CD4-positive, alpha-beta T cell treated with Interleukin-12 subunit alpha and Interleukin-12 subunit beta, for 1 hour (primary cell): ENCODE measurements at places on chromosomes 1 and 21.

GRCh38 chr1:165424454-165425216 is 20.3 kb downstream of the RXRG start:
- peak; percentile 34 for DNase-seq

DNA sequence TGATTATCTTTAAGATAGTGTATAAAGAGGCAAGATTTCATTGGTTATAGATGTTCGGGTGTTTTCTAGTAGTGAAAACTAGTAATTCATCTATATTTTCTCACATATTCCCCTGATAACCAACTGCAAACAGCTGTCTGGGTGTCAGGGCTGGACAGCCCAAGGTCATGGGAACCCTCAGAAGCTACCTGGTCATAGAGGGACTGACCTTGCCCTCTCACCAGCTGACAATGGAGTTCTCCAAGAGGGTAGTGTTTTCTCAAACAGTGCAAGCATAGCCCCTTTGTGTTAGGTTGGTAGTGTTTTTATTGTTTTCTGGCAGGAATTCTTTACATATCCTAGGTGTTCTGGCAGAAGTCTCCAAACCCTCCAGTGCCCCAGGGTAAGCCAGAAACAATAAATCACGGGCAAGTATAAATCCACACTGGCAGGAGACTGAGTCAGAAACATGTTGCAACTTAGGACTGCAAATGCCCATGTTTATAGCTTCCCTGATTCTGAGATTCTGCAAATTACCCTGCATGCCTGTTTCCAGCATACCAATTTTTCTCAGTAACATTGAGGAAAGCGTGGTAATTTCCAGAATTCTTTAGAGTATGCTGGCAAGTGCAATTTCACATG is 82.8 kb upstream of the ATP1A1 start:
- no peak for DNase-seq

GRCh38 chr1:197903196-197903514 is 725 bp downstream of the C1orf53 start:
- DNase-seq: no peak

GRCh38 chr1:41578712-41579335 is 94.3 kb upstream of the EDN2 start:
- DNase-seq: no peak

GRCh38 chr1:206766251-206766856 is 4.2 kb upstream of the IL19 start:
- DNase-seq: peak; percentile 70

DNA sequence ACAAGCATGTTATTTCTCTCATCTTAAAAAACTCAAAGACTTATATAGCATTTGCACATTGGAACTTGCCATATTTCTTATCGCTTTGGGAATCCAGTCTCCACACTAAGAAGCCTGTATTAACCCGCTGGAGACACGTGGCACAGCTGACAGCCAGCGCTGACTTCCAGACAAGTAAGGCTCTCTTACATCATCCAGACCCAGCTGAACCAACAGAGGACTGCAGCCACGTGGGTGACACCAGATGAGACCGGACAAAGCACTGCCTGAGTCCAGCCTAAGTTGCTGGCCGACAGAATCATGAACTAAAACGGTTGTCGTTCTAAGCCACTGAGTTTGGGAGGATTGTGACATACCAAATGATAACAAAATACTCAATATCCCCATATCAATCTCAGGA is 6.3 kb upstream of the CD247 start:
- DNase-seq: no peak

- no peak for DNase-seq
These were observed 14.5 kb downstream of the BRINP2 start for GRCh38 chr1:177185209-177185608.

- no peak for DNase-seq
These were observed 2.6 kb upstream of the KCNE1 start for GRCh38 chr21:34514576-34515115.

GRCh38 chr1:242623756-242624155 is 99.3 kb upstream of the PLD5 start:
- DNase-seq: no peak

GRCh38 chr1:177732178-177732577 is 237.7 kb downstream of the SEC16B start:
- DNase-seq: no peak

DNA sequence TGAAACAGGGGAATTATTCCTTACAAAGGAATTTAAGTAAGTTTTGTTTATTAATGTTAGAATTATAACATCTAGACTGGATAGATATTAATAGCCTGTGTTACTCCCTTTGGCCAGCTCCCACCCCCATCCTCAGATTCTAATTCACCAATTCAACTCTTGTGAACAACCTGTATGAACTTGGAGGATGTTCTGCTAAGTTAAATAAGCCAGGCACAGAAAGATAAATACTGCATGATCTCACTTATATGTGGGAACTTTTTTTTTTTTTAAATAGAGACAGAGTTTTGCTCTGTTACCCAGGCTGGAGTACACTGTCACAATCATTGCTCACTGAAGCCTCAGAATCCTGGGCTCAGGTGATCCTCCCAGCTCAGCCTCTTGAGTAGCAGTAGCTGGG is 32.2 kb downstream of the EFCAB7 start:
- DNase-seq: no peak

- no peak for DNase-seq
These were observed 19.8 kb downstream of the PGM1 start for GRCh38 chr1:63612971-63613370.

DNA sequence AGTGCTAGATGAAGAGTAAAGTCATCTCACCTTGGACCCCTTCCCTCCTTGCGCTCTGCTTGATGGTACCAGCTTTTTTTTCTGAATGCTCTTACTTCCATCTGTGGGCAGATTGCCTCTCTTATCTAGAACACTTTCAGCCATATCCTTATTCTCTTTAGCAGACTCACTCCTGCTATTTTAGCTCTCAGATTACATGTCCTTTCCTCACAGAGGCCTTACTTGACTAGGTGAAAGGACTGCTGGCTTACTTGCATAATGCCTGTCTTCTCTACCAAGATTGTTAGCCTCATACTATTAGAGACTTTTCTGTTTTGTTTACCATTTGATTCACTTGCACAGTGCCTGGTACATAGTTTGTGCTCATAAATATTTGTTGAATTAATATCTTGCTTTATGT is 9.3 kb downstream of the IFI44 start:
- no peak for DNase-seq

DNA sequence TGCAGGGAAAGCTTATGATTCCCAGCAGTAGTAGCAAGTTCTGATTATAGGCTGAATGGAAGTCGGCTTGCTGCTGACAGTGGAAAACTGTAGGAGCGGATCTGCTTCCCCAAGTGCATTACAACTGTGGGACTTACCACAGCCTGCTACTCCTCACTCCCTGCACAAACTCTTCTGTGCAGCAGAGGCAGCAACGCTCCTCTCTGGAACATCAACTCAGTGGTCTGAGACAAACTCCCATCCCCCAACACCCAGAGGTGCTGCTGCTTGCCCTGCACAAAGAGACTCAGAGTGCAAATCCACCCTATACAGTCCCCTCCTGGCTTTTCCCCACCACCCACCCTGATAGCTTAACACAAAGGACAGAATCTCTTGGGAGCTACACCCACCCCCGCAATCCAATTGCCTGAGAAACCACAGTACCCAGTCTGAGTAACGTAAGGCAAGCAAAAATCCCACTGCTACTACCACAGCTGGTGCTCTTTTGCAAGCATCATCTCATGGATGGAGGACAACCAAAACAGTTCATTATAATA is 1455.2 kb downstream of the AMY1C start:
- no peak for DNase-seq

- no peak for DNase-seq
These were observed 24.8 kb upstream of the GFI1 start for GRCh38 chr1:92511541-92511940.

- DNase-seq: no peak
These were observed 57.0 kb downstream of the CHD5 start for GRCh38 chr1:6123083-6123482.

DNA sequence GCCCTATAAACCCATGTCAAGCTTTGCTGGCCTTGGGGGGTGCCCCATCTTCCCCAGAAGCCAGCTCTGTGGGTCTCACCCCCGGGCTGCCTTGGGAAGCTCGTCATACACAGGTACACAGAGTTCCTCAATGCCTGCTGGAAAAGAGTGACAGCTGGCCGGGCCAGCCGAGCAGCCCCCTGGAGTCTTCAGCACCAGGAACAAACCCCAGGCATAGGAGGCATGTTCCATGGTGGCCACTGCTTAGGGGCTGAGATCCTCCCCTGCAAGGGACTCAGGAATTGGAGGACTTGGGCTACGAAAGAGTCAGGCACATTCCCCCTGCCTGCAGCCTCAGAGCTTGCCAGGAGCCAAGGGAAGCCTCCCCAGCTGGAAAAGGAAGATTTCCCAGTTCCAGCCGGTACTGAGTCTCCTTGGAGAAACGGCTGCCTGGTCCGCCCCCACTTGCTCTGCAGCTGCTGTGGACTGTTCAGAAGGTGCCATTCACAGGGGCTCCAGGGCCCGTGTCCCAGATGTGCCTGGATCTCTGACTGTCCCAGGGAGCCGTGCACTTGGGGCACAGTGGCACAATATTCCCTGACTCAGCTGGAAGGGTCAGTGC is 89.5 kb downstream of the STUM start:
- DNase-seq: no peak

GRCh38 chr21:27219068-27219467 is 252.2 kb upstream of the ADAMTS5 start:
- no peak for DNase-seq

GRCh38 chr1:240468656-240469055 is 143.3 kb downstream of the GREM2 start:
- no peak for DNase-seq

GRCh38 chr1:156498432-156499193 is 2.0 kb downstream of the MEF2D start:
- no peak for DNase-seq

DNA sequence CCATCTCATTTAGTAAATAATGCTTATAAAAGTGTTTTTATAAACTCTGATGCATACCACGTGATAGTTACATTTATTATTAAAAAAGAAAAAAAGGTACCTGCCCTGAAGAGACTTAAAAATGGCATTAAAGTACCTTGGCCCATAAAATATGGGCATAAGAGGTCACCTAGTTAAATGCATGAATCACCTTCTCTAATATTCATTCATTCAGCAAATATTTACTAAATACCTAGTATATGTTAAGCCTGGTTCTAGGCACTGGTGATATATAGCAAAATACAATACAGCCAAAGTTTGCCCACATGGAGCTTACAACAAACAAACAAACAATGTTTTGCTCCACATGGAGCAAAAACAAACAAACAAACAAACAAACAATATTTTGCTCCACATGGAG is 87.0 kb downstream of the SCMH1 start:
- no peak for DNase-seq

DNA sequence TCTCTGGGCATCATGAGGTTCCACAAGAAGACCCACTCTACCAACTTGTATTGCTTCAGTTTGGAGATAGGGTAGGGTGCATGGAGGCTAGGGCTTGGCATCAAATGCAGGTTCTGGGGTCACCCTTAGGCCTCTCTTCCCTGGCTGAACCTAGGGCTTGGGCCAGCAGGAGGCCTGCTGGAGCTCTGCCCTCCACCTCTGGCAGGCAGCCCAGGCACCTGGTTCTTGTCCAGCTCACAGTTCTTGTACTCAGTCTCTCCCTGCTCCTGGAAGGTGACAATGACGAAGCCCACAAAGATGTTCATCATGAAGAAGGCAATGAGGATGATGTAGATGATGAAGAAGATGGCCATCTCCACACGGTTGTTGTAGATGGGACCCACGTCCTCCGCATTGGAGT is 37.5 kb upstream of the KIF21B start:
- no peak for DNase-seq

DNA sequence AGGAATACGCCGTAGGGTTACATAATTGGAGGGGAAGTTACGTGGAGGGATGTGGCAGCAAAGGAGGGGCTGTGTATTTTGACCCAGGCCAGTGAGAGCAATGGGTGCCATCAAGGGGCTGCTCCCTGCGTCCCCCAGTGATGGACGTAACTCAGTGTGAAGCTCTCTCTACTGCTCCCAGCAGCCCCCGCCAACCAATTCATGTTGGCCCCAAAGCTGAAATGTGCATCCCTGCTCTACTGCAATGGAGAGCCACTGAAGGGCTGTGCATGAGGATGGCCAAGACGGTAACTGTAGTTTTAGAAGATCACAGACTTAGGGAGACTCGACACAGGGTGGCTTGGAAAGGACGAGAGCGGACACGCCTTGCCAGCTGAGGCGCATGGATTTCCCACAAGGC is 38.3 kb downstream of the PGBD5 start:
- no peak for DNase-seq

DNA sequence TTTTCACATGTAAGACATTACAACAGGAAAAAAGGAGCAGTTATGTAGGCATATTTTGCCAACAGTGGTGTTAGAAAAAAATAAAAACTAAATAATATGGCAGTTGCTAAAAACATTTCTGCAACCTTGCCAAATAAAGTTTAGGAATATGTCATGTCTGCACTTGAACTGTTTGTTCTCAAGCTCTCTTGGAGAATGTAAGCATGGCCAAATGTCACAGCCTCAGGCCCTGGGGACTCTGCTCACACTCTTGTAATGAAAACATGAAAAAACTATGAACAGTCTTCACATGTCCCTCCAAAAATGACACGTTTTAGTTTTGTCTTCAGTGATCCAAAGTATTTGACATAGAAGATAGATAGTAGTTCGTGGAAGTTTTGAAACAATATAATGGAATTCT is 753.3 kb downstream of the LTN1 start:
- DNase-seq: no peak

GRCh38 chr1:196410768-196411167 is 197.5 kb downstream of the KCNT2 start:
- DNase-seq: no peak

DNA sequence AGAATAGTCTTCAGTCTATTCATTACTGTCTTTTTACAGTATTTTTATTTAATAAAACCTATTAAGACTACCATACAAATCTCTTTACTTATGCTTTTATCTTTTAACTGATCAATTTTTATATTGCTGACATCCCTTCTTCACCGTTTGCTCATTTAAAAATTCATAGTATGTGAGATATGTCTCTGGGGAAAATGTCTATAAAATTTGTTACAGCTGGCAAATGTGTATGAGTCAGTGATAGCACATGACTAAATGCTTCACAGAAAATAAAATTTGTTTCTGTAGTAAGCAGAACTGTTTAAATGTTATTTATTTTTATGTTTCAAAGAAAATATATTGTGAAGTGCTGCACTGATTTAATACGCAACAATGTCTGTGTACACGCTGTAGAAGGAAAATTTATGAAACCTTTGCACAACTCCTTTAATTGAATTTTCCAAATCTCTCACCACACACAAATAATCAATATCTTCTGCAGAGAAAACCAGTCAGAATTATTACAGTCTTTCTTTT is 74.2 kb downstream of the ITGB3BP start:
- no peak for DNase-seq

GRCh38 chr1:204477036-204477740 is 17.4 kb downstream of the PIK3C2B start:
- DNase-seq: no peak

DNA sequence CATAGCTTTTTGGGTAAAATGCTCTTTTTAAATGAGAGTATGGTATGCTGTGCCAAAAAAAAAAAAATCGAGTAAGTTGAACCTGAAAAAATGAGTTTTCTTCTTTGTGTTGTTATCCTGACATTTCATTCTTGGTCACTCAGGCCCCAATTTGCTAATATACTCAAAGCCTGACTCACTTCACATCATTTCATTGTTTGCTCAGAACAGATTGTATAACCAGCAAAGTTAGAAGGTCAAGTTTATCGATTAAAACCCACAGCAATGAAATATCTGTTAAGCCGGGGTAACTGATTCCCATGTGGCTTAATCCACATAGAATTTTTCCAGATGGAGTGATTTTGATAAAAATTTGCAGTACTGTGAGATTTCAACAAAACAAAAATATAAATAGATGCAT is 363.7 kb downstream of the NEGR1 start:
- DNase-seq: no peak

- peak; percentile 23 for DNase-seq
These were observed 30.5 kb downstream of the EEIG2 start for GRCh38 chr1:108590441-108590840.
